ENCODE measurements at places on chromosomes 4 and X. TPM values are rescaled to one million over a fixed set of nuclear protein-coding genes. Genes with fewer than 3 reads are reported as not detected.
A peak's percentile ranks its signal among the peaks of the same experiment; 100 is the strongest.

- H3K27ac ChIP-seq = no peak overlapping the region
- H3K4me1 ChIP-seq = peaks cover 9% of the 10 kb centered on the region
- H3K27me3 ChIP-seq = peaks cover 4% of the 10 kb centered on the region
- DNase-seq = no peak
Measured at GRCh38 chr4:109921384-109921808, 8.7 kb downstream of the EGF start.

GRCh38 chrX:70672326-70672725, 227.7 kb downstream of the DLG3 start:
- peak overlapping the region; percentile 54 for H3K4me3 ChIP-seq
- no peak for DNase-seq
- peaks cover 31% of the 10 kb centered on the region for H3K27me3 ChIP-seq
- H3K4me1 ChIP-seq = peaks cover 24% of the 10 kb centered on the region
- H3K27ac ChIP-seq = peak overlapping the region; percentile 33

- no peaks in the 10 kb centered on the region for H3K36me3 ChIP-seq
- no peak overlapping the region for H3K27ac ChIP-seq
- H3K4me3 ChIP-seq = no peak overlapping the region
Measured at GRCh38 chr4:175656649-175657048, 155.4 kb downstream of the GPM6A start.

- no peak for DNase-seq
- peaks cover 14% of the 10 kb centered on the region for H3K4me1 ChIP-seq
- no peaks in the 10 kb centered on the region for H3K36me3 ChIP-seq
- H3K27ac ChIP-seq = no peak overlapping the region
Measured at GRCh38 chr4:121728798-121729226, 32.0 kb upstream of the ANXA5 start.

- H3K27ac ChIP-seq = no peak overlapping the region
- no peak overlapping the region for H3K4me3 ChIP-seq
- H3K36me3 ChIP-seq = no peaks in the 10 kb centered on the region
- H3K27me3 ChIP-seq = peaks cover 24% of the 10 kb centered on the region
Measured at GRCh38 chr4:53863736-53864365, 200.6 kb downstream of the CHIC2 start.

GRCh38 chr4:175970724-175971123, 94.9 kb upstream of the WDR17 start:
- DNase-seq = no peak
- H3K36me3 ChIP-seq = no peaks in the 10 kb centered on the region
- H3K4me1 ChIP-seq = no peaks in the 10 kb centered on the region
- H3K27ac ChIP-seq = no peak overlapping the region

DNA sequence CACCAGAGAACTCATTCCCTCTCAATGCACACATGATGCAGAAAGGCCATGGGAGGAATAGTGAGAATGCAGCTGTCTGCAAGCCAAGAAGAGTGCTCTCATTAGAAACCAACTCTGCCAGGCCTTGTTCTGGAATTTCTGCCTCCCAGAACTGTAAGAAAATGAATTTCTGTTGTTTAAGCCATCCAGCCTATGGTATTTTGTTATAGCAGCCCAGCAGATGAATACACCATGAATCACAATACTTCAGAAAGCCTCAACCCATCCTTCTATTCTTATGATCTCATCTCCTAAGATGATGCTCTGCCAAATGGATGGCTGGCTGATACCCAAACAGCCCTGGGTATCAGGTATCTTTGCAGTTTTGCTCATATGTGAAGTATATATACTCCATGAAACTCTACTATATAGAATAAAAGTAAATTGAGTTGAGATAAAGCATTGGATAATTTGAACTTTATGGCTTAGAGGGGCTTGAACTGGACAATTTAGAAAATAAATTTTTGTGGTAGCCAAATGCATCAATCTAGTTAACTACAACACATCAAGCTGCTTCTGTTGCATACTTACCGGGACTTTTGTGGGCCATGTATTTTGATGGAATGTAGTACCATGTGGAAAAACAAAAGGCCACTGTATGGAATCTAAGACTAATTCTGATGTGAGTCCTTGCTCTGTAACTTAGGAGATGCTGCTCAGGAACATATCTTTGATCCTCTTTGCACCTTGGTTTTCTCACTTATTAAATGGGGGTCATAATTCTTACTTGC, 245.9 kb downstream of the HS3ST1 start:
- no peaks in the 10 kb centered on the region for H3K36me3 ChIP-seq
- no peaks in the 10 kb centered on the region for H3K27me3 ChIP-seq
- DNase-seq = no peak

DNA sequence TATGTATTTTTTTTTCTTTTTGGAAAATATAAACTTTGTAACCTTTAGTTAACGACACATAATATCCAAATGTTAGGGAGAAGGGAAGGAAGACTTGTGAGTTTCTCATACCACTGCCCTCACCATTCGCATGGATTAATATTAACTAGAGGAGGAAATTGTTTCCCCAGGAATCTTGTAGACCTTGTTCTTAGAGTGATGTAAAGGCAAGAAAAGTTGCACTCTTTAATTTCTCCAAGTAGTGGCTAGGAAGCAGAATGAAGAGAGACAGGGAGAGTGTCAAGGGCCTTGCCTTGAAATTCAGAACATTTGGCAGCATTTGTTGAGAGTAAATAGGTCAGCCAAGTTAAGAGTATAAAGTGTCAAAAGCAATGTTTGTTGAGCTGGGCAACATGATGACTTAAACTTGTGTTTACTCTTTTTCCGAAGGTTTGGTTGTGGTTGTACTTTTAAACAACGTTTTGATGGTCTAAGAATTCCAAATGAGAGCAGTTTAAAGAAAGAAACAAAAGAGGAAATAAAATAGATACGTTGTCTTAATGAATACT, 105.7 kb downstream of the TENM3 start:
- H3K4me3 ChIP-seq = no peak overlapping the region
- H3K27ac ChIP-seq = no peak overlapping the region
- no peaks in the 10 kb centered on the region for H3K4me1 ChIP-seq
- DNase-seq = no peak
- H3K36me3 ChIP-seq = no peaks in the 10 kb centered on the region

- H3K4me3 ChIP-seq = no peak overlapping the region
- no peaks in the 10 kb centered on the region for H3K27me3 ChIP-seq
- DNase-seq = no peak
- no peaks in the 10 kb centered on the region for H3K4me1 ChIP-seq
Measured at GRCh38 chr4:181637186-181638105, 605.8 kb upstream of the TENM3 start.

DNA sequence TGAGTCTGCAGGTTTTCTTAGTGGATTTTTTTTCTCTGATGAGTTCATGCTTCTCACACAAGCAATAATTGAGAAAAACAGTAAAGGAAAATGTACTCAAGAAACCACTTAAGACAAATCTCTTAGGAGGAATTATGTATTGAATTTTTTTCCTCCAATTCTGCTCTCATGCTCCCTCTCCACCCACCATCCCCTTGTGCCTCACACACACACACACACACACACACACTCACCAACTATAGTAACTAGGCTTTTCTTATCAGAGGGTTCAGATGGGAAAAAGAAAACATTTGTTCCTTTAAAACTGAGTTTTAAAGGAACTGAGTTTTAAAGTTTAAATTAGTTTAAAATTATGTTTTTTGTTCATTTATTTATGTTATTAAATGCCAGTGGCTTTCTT, 47.0 kb upstream of the ANXA10 start:
- no peaks in the 10 kb centered on the region for H3K36me3 ChIP-seq
- H3K4me3 ChIP-seq = no peak overlapping the region
- H3K27ac ChIP-seq = no peak overlapping the region
- H3K27me3 ChIP-seq = no peaks in the 10 kb centered on the region
- DNase-seq = no peak

- no peaks in the 10 kb centered on the region for H3K4me1 ChIP-seq
- no peak overlapping the region for H3K4me3 ChIP-seq
- H3K36me3 ChIP-seq = no peaks in the 10 kb centered on the region
Measured at GRCh38 chrX:138885886-138886285, 174.4 kb upstream of the FGF13 start.

- peak; percentile 25 for DNase-seq
- peak overlapping the region; percentile 76 for H3K27ac ChIP-seq
- peaks cover 12% of the 10 kb centered on the region for H3K36me3 ChIP-seq
- H3K27me3 ChIP-seq = no peaks in the 10 kb centered on the region
Measured at GRCh38 chr4:47533689-47534347, 48.7 kb downstream of the ATP10D start.

GRCh38 chr4:182478475-182478874, 235.3 kb downstream of the TENM3 start:
- no peaks in the 10 kb centered on the region for H3K4me1 ChIP-seq
- no peak for DNase-seq
- no peaks in the 10 kb centered on the region for H3K36me3 ChIP-seq
- H3K27me3 ChIP-seq = peaks cover 11% of the 10 kb centered on the region

DNA sequence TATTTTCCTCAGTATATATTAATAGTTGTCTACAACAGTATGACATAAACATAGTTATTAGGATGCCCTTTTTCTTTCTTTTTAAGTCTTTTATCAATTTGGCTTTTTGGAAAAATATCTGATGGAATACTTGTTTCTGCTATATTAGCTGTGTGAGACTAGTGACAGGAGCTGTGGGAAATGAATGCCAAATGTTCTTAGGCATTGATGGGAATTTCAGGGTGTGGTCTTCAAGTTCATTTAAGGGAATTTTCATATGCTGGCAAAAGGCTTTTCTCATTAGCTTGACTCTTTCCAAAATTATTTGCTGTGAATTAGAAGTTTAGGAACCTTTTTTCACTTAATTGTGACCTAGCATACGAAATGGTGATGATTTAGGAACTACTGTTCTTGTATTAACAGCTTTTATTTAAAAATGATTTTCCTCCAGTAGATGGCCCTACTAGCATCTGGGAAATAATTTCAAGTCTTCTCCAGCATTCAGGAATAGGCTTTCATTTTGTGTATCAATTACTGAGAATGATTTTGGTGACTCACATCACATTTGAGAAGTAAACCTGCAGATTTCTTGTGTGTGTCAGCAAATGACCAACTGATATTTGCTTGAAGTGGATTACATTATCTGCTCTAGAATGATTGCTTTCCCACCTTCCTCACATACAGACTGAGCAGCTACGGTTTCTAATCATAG, 70.9 kb downstream of the HTT start:
- DNase-seq = no peak
- H3K27ac ChIP-seq = no peak overlapping the region
- H3K36me3 ChIP-seq = peaks cover 22% of the 10 kb centered on the region
- H3K27me3 ChIP-seq = no peaks in the 10 kb centered on the region

DNA sequence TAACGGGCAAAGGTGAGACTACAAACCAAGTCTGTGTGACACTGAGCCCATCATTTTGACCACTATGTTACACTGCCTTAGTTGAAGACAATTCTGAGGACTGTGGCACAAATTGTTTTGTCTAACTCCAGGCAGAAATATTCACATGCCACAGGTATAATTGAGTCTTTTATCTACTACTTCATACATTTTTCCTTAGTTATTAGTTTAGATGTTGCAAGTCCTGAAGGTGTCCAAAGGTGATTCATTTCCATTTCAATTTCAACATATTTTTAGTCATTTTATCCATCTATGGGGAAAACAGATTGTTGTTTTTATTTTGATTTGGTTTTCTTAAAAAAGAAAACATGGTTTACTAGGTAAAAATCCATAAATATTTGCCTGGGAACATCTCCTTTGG, 341.7 kb upstream of the SMIM31 start:
- H3K36me3 ChIP-seq = no peaks in the 10 kb centered on the region
- no peak for DNase-seq
- no peak overlapping the region for H3K4me3 ChIP-seq
- H3K27me3 ChIP-seq = no peaks in the 10 kb centered on the region

GRCh38 chr4:127575888-127576287, 56.9 kb upstream of the INTU start:
- H3K36me3 ChIP-seq = no peaks in the 10 kb centered on the region
- no peak overlapping the region for H3K27ac ChIP-seq
- H3K27me3 ChIP-seq = no peaks in the 10 kb centered on the region
- no peaks in the 10 kb centered on the region for H3K4me1 ChIP-seq
- DNase-seq = no peak

- peaks cover 18% of the 10 kb centered on the region for H3K27me3 ChIP-seq
- no peaks in the 10 kb centered on the region for H3K4me1 ChIP-seq
- H3K36me3 ChIP-seq = no peaks in the 10 kb centered on the region
- H3K4me3 ChIP-seq = no peak overlapping the region
- H3K27ac ChIP-seq = no peak overlapping the region
Measured at GRCh38 chrX:103440621-103441020, 64.3 kb downstream of the BEX3 start.

- no peak overlapping the region for H3K4me3 ChIP-seq
- DNase-seq = no peak
- no peaks in the 10 kb centered on the region for H3K4me1 ChIP-seq
- H3K27ac ChIP-seq = no peak overlapping the region
- no peaks in the 10 kb centered on the region for H3K36me3 ChIP-seq
Measured at GRCh38 chr4:53647547-53647946, 56.3 kb upstream of the LNX1 start.

DNA sequence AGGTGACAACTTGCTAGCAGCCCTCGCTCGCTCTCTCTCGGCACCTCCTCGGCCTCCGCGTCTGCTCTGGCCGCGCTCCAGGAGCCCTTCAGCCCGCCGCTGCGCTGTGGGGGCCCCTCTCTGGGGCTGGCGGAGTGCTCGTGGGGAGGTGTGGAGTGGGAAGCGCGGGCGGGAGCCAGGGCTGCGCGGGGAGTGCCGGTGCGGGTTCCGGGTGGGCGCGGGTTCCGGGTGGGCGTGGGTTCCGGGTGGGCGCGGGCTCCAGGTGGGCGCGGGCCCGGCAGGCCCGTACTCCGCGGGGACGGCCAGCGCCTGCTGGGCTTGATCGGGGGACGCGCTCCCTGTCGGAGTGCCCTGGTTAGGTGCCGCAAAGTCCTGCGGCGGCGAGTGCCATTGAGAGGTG, 384.3 kb downstream of the GPM6A start:
- H3K36me3 ChIP-seq = no peaks in the 10 kb centered on the region
- no peak overlapping the region for H3K27ac ChIP-seq
- DNase-seq = no peak
- H3K4me3 ChIP-seq = no peak overlapping the region
- no peaks in the 10 kb centered on the region for H3K27me3 ChIP-seq

- no peaks in the 10 kb centered on the region for H3K4me1 ChIP-seq
- no peaks in the 10 kb centered on the region for H3K27me3 ChIP-seq
- no peak for DNase-seq
- H3K36me3 ChIP-seq = no peaks in the 10 kb centered on the region
- no peak overlapping the region for H3K27ac ChIP-seq
Measured at GRCh38 chr4:180532691-180533090, 1710.5 kb upstream of the TENM3 start.

GRCh38 chrX:103584596-103584995, 719 bp upstream of the TCEAL4 start:
- H3K27ac ChIP-seq = no peak overlapping the region
- DNase-seq = no peak
- H3K27me3 ChIP-seq = peaks cover 38% of the 10 kb centered on the region
- peaks cover 4% of the 10 kb centered on the region for H3K36me3 ChIP-seq

- no peak overlapping the region for H3K27ac ChIP-seq
- H3K36me3 ChIP-seq = peaks cover 2% of the 10 kb centered on the region
- H3K27me3 ChIP-seq = no peaks in the 10 kb centered on the region
- H3K4me1 ChIP-seq = no peaks in the 10 kb centered on the region
- DNase-seq = no peak
Measured at GRCh38 chr4:4671774-4672349, 130.0 kb upstream of the STX18 start.

Gene GAB1
- total RNA-seq = 1.5 TPM

Gene SPANXB1
- not detected for total RNA-seq

Gene HDX
- total RNA-seq = 3.0 TPM

Gene GATA1
- 0.22 TPM for total RNA-seq

Gene BEX1
- 0.29 TPM for total RNA-seq

Gene ARMCX2
- total RNA-seq = 23.8 TPM

Gene RHOXF1
- 0.76 TPM for total RNA-seq

Gene KCNE5
- total RNA-seq = 0.16 TPM

Gene TRIM60
- not detected for total RNA-seq

Gene PPEF2
- total RNA-seq = not detected
